ENCODE measurements at places on chromosomes 1 and 21. TPM values are rescaled to one million over a fixed set of nuclear protein-coding genes. Genes with fewer than 3 reads are reported as not detected.

HSF2BP gene
- 1.7 TPM for total RNA-seq

HES3 gene
- total RNA-seq = not detected

CD1E gene
- total RNA-seq = not detected

HSD3B2 gene
- total RNA-seq = not detected

BATF3 gene
- 0.65 TPM for total RNA-seq

IGSF3 gene
- total RNA-seq = under 0.01 TPM

TNFSF4 gene
- total RNA-seq = 1.4 TPM

ADAM30 gene
- not detected for total RNA-seq

FALEC gene
- 0.18 TPM for total RNA-seq

SPRR2A gene
- total RNA-seq = not detected

ZYG11B gene
- total RNA-seq = 39.6 TPM

CCDC17 gene
- total RNA-seq = 0.74 TPM

TNFAIP8L2 gene
- total RNA-seq = not detected

OLFM3 gene
- total RNA-seq = not detected

NPHS2 gene
- total RNA-seq = not detected

PGLYRP4 gene
- total RNA-seq = not detected

FCRLA gene
- total RNA-seq = 0.71 TPM

SELE gene
- not detected for total RNA-seq

COG2 gene
- total RNA-seq = 23.8 TPM

DDAH1 gene
- 26.5 TPM for total RNA-seq

IGSF9 gene
- not detected for total RNA-seq

KRTAP10-3 gene
- total RNA-seq = not detected

Measured in smooth muscle cell of bladder (primary cell).